CD4-positive, CD25-positive, alpha-beta regulatory T cell (primary cell): ENCODE measurements at places on chromosomes 2 and 18. TPM values are rescaled to one million over a fixed set of nuclear protein-coding genes. Genes with fewer than 3 reads are reported as not detected.

DNA sequence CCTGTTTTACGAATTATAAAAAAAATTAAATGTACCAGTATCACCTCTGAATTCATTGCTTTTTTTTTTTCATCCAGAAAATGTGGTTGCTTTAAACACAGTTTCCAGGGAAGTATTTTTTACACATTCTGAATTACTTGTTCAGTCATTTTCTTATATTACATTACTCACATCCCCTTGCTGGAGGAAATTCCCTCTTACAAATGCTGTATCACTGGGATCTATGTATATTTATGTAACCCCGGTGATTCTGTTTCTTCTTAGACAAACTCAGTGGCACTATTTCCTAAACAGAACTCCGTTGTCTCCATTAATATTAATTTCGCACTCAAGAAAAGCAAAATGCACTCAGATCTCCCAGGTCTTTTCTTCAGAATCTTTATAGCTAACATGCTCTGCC, 1078.5 kb upstream of the ZEB2 start:
- no peak for DNase-seq

Gene TUBA4B
- total RNA-seq, result not detected

Gene AGXT
- not detected for total RNA-seq

GRCh38 chr2:113240150-113240914, 38.4 kb downstream of the PAX8 start:
- no peak for DNase-seq

DNA sequence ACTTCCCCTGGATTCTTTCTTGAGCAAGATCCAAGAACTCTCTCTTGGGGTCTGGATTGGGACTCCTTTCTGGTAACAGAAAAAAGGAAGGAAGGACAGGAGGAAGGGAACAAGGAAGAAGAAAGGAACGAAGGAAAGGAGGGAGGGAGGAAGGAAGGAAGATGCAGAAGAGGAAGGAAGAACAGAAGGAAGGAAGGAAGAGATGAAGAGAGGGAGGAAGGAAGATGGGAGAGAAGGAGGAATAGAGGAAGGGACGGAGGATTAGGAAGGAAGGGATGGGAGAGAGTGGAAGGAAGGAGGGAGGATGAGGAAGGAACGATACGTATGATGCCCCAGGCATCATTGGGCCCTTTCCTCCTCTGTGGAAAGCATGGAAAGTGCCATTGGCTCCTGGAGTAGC, 58.6 kb downstream of the CYP26B1 start:
- DNase-seq, result no peak

Gene GTF2A1L
- not detected for total RNA-seq

GRCh38 chr2:213001297-213001910, 150.0 kb downstream of the IKZF2 start:
- peak; percentile 43 for DNase-seq

GRCh38 chr2:217168496-217168895, 308.6 kb upstream of the TNP1 start:
- DNase-seq, result no peak

GRCh38 chr18:75783566-75784281, 356.2 kb upstream of the SMIM21 start:
- DNase-seq, result no peak

DNA sequence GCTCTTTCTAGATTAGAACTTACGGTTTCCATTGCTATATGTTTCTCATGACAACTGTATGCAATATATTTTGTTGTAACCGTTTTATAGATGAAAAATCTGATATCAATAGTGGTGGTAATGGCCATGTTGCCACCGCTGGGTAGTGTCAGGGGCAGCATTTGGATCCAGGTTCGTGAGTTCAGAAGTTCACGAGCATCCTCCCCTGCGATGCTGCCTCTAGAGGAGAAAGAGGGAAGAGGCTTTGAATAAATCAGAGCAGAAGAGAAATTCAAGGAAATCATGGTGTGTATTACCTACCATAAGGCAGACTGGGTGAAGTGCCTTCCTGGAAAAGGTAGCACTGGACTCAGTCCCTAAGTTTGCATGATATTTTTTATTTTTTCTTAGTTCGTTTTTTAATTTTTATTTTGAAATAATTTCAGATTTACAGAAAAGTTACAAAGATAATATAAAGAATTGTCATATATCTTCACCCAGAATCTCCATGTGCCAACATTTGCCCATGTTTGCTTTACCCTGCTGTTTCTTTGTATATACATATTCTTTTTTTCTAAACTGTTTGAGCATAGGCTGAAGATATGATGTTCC, 3.3 kb upstream of the ZBTB7C start:
- DNase-seq, result no peak

GRCh38 chr18:78825168-78825567, 154.4 kb upstream of the SALL3 start:
- no peak for DNase-seq

- no peak for DNase-seq
Observed at GRCh38 chr2:109448207-109448606, 165.6 kb downstream of the SEPTIN10 start.

Gene HOXD9
- total RNA-seq, result not detected

DNA sequence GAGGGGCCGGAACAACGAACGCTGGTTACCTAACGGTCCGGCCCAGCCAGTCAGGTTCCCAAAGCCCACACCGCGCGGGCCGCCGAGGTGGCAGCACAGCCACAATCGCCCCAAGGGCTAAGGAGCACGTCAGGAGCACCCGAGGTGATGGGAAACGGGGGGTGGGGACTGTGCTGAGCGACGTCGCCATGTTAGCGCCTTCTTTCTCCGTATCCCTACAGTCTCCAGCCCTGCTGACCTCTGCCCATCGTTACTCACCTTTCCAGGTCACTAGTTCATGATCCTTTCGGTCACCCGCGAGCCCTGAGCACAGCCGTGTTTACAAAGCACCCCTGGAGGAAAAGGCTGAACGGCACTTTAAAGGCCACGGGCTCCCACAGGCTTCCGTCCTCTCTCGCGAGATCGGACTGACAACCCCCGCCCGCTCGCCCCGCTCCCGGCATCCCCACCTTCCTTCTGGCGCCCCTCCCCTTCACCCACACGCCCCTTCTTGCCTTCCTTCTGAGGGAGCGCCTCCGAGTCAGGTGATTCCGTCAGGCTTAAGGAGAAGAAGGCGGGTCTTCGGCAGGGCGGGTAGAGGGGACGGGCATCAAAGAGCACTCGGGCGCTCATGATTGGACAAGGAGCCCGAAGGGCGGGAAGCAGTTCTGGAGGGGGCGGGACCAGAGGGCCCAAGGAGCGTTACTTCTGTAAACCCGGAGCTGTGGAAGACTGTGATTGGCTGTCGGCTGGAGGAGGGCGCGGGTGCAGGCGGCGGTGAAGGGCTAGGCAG, at the start of gene ATF2:
TSS of gene ATF2 (minus strand) at position 412 of the 772 bp plus-strand sequence. CDS start 31,760 bp downstream, outside the sequence.
- peak; percentile 99 for DNase-seq

GRCh38 chr18:6221602-6222014, 193.1 kb downstream of the L3MBTL4 start:
- no peak for DNase-seq

GRCh38 chr2:41878056-41878455, 169.8 kb upstream of the PKDCC start:
- DNase-seq, result no peak

- no peak for DNase-seq
Observed at GRCh38 chr2:124698979-124699565, 674.0 kb downstream of the CNTNAP5 start.
